Stimulated activated CD4-positive, alpha-beta T cell treated with anti-CD3 and anti-CD28 coated beads, Interleukin-12 subunit alpha, Interleukin-12 subunit beta, amount 100 ng/mL, for 4 hours (primary cell): ENCODE measurements at places on chromosomes 13 and 19.

GRCh38 chr19:30336290-30336689 is 35.9 kb upstream of the ZNF536 start:
- DNase-seq: no peak

DNA sequence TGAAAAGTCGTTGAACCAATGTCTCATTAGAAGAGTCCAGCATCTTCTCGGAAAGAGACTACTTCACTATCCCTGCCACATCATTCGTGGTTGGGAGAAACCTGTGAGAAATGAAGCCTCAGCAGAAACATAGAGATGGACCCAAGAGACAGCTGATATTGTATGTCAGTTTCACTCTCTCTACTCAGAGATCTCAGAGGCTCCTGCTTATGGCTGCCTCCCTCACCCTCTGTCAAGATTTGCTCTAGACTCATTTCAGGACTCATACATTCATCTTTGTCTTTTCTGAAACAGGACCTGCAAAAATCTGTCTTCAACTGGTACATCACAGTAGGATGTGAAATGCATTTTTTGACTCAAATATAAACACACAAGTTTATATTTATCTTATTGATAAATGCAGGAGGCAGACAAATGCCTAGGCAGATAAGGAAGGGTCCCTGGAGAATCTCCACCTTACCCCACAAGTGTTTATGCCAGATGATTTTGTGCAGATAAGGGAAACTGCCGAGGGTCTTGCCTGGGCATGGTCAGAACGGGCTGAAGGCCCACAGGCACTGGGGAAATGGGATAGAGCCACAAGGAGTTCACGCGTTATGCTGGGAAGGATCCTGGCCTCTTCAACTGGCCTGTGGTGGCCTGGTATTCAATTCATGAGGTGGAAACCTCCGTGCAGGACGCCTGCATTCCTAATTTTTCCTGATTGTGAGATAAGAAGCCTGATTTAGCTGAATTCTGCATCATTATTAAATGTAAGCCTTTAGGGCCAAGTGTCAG is 1834.0 kb upstream of the PCDH20 start:
- no peak for DNase-seq

GRCh38 chr13:85255978-85256377 is 543.2 kb downstream of the SLITRK6 start:
- no peak for DNase-seq

DNA sequence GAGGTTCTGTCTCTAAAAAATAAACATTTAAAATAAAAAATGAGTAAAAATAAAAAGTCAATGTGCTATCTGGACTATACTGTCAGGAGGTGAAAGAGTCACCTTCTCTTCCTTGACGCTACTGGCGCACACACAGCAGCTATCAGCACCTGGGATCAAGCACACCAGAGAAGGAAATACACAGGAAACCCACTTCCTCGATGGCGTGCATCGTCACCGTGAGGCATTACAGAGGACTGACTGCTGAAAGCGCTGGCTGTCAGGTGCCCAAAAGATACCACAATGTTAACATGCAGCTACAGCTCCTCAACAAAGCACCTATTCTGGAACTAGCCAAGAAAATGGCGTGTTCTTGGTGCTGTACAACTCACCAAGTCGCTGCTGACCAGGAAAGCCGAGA is 6.1 kb downstream of the SLC35E1 start:
- peak; percentile 50 for DNase-seq

GRCh38 chr19:18637673-18638630 is 1.1 kb downstream of the KLHL26 start:
- no peak for DNase-seq

DNA sequence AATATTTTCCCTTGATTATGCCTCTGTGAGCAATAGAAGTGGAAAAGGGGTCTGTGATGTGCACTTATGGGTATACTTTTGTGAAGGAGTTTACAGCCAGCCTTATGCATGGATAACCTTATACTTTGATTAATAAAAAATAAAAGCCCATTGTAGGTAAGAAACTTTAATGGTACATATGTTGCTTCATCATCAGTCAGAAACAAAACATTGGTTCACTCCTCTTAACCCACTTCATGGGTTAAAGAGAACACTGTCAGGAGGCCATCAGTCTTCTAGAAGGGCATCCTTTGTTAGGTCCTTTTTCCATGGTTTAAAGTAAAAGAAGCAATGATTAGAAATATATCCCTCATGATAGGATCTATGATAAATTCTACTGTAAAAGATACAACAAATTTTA is 952.1 kb upstream of the MIR17HG start:
- no peak for DNase-seq

GRCh38 chr13:97372936-97373335 is 61.0 kb upstream of the RAP2A start:
- no peak for DNase-seq

DNA sequence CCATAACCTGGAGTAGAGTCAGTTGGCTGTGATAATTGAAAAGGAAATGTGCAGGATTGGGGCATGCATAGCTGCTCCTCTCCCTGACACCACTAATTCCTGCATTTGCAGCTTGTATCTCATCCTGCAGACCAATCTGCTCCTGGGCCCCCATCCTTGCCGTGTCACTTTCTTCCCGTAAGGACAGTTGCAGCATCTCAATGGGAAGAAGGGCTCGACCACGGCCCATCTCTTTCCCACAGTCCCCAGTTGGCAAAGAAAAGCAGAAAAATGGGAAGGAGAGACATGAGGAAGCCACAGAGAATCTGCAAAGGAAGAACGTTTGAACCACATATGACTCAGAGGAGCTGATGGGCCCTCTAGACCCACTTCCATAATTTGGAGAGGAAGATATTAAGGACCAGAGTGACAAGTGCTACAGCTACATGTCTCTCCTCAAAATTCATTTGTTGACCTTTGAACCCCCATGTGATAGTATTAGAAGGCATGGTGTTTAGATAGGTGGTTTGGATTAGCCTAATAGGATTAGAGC is 1.8 kb upstream of the SIGLEC12 start:
- DNase-seq: no peak

- no peak for DNase-seq
Observed at GRCh38 chr13:41995946-41996345, 35.0 kb upstream of the VWA8 start.

GRCh38 chr19:3441089-3441985 is 39.0 kb downstream of the SMIM24 start:
- DNase-seq: no peak

- peak; percentile 34 for DNase-seq
Observed at GRCh38 chr19:30666301-30666803, 294.2 kb downstream of the ZNF536 start.

GRCh38 chr13:67421475-67421874 is 191.3 kb upstream of the PCDH9 start:
- no peak for DNase-seq

GRCh38 chr19:17159466-17160393 is 55.4 kb upstream of the USE1 start:
- DNase-seq: no peak

GRCh38 chr19:47097396-47098201 is 16.0 kb downstream of the ZC3H4 start:
- no peak for DNase-seq

DNA sequence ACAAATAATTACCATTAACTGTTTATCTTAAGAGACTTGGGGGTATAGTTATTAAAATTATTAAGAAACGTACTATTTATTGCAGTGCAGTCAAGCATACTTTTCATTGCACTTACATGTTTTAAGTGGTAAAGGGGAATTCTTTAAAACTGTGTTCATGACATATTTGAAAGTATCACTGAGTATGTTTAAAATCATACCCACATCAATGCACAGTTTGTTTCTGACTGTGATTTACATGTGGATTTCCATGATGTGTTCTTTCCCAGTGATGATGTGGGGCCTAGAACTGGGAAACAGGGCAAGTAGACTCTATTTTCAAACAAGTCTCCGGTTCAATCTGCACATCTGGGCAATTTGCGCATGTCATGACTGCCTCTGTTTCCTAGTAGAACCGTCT is 340.5 kb upstream of the OBI1 start:
- DNase-seq: no peak

GRCh38 chr13:107220245-107220644 is 652.3 kb upstream of the ARGLU1 start:
- no peak for DNase-seq

- DNase-seq: no peak
Observed at GRCh38 chr13:97440598-97441170, 6.7 kb downstream of the RAP2A start.

- DNase-seq: peak; percentile 55
Observed at GRCh38 chr13:46126552-46127357, 21.9 kb upstream of the CPB2 start.

GRCh38 chr13:42832341-42833096 is 51.1 kb downstream of the FAM216B start:
- no peak for DNase-seq

DNA sequence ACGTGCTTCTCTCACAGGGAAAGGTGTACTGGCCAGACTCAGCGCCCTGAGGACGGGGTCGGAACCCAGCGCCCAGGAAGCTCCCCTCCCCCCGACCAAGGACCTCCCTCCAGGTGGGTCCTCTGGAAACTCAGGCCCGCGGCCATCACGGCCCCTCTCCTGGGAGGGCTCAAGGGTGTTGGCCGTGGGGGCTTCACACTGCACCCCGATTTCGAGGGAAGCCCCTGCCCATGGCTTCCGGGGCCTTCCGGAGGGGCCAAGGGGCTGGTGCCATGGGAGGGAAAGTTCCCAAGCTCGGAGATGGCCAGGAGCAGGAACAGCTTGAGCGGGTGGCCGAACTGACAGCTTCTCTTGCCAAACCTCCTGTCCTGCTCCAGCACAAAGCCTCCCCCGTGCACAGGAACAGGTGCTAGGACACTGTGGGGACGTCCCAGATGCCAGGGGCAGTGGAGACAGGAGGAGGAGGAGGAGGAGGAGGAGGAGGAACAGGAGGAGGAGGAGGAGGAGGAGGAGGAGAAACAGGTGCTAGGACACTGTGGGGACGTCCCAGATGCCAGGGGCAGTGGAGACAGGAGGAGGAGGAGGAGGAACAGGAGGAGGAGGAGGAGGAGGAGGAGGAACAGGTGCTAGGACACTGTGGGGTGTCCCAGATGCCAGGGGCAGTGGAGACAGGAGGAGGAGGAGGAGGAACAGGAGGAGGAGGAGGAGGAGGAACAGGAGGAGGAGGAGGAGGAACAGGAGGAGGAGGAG is 10.0 kb downstream of the SBNO2 start:
- no peak for DNase-seq

GRCh38 chr19:31347354-31347753 is 1.9 kb downstream of the TSHZ3 start:
- DNase-seq: no peak

- DNase-seq: no peak
Observed at GRCh38 chr13:49802426-49802825, 9.9 kb upstream of the KPNA3 start.

DNA sequence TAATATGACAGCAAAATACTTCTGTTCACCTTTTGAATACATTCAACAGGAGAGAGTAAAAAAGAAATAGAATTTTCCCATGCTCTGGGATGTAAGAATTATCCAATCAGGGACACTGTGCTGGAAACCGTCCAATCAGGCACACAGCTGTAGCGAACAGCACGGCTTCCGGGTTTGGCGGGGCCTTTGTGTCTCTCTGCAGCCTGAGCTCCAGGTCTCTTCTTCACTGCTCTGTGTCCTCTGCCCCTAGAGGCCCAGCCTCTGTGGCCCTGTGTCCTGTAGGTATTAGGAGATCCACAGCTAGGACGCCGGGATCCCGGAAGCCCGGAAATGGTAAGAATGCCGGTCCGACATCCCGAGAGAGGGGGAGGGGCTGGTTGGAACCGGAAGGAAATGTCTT is 92.7 kb downstream of the ZNF737 start:
- no peak for DNase-seq

GRCh38 chr13:22263185-22263584 is 592.3 kb downstream of the FGF9 start:
- DNase-seq: no peak

DNA sequence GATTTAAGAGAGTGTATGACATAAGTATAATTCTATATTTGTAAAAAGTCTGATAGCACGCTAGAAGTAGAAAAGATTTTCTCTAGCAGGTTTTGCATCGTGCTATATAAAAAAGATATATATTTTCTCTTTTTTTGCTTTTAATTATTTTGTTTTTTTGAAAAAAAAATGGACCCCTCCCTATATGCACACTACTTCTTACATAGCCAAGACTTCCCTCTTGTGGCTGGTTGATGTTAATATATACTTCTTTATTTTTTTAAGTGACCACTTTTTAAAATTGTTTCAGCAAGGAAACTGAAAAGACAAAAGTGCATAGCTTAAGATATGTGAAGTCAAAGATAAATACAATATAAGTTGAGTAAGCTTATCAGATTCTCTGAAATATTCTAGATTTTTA is 1202.8 kb downstream of the DIAPH3 start:
- no peak for DNase-seq
